ENCODE measurements at places on chromosomes 7 and 10. TPM values are rescaled to one million over a fixed set of nuclear protein-coding genes. Genes with fewer than 3 reads are reported as not detected.

DNA sequence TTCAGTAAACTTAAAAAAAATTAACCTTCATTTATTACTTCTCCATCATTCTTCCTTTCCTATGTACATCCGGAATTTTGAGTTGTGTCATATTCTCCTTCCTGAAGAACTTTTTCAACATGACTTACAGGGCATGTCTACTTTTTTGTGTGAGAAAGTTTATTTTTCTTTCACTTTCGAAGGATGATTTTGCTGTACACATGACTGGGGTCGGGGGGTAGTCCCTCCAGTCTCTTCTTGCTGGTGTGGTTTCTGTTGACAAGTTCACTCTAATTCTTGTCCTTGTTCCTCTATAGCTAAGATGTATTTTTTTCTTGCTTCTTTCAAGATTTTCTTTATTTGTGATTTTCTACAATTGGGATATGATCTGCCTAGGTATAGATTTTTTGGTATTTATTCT is 55.8 kb downstream of the INPP5A start:
- DNase-seq, result no peak

Gene COL28A1
- total RNA-seq, result 8.9 TPM

Gene SPDYE6
- not detected for total RNA-seq

GRCh38 chr10:31418481-31418880 is 99.5 kb downstream of the ZEB1 start:
- DNase-seq, result no peak

Gene TFR2
- 0.79 TPM for total RNA-seq

GRCh38 chr7:17016402-17017010 is 134.7 kb upstream of the AGR3 start:
- no peak for DNase-seq

Gene IDI2
- total RNA-seq, result not detected

Gene CALML3
- total RNA-seq, result not detected

Gene CUL2
- total RNA-seq, result 30.1 TPM

Measured in left cardiac atrium (tissue), 4 donors.